ENCODE measurements at places on chromosomes 2 and 18.

GRCh38 chr2:69482471-69482870, 45.2 kb upstream of the NFU1 start:
- DNase-seq: no peak

- no peak for DNase-seq
Measured at GRCh38 chr18:54416436-54416835, 58.7 kb downstream of the C18orf54 start.

DNA sequence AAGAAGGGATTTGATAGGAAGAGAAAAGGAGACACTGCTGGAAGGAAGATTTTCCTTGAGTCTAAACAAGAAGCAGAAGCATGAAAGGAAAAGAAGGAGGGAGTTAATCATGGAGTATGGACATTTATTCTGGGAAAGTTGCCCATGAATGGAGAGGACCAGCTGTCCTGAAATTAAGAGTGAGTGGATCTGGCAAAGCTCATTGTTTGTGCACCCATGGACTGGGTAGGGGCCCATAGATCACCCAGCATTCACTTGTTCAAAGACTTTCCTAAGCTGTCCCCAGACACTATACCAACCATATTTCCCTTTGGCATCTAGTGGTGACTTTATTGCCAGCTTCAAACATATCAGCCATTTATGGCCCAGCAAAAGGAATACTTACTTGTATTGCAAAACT, 422.7 kb downstream of the FBXO15 start:
- DNase-seq: no peak

- no peak for DNase-seq
Measured at GRCh38 chr2:188664416-188664815, 309.8 kb upstream of the COL3A1 start.

DNA sequence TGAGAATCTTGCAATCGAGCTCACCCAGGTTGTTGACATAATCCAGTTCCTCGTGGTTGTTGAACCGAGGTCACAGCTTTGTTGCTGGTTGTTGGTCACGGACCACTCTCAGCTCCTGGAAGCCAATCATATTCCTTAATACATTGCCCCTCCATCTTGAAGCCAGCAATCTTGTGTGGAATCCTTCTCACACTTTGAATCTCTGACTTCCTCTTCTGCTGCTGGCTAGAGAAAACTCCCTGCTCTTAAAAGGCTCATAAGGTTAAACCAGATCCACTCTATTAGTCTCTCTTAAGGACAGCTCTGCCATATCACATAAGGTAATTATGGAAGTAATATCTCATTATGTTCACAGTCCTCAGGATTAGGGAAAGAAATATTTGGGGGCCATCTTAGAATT, 41.1 kb downstream of the SP140 start:
- DNase-seq: no peak

- DNase-seq: no peak
Measured at GRCh38 chr2:69126341-69126740, 113.4 kb downstream of the ANTXR1 start.
